ENCODE measurements at places on chromosomes 2 and 18.

- no peak for DNase-seq
Observed at GRCh38 chr18:12049978-12050811, 43.4 kb upstream of the ANKRD62 start.

GRCh38 chr2:36458106-36458505 is 102.5 kb downstream of the CRIM1 start:
- no peak for DNase-seq

DNA sequence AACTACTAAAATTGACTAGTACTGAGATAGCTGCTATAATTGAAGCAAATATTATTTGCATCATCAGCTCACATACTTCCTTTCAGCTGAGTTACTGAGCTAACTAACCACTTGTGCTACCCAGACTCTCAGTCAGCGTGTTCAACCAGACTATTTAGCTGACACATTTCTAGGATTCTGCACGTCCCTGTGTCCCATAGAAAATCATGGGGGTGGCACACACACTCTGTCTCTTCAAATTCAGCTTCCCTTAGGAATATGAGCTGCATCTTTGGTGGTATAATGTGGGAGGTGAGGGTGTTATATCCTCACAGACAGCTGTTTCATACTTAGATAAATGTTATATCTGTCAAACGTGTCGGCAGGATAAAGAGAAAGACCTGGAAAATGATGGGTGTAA is 424.0 kb downstream of the CDH2 start:
- no peak for DNase-seq

GRCh38 chr18:39764873-39765272 is 2190.2 kb upstream of the PIK3C3 start:
- no peak for DNase-seq

- no peak for DNase-seq
Observed at GRCh38 chr2:59296279-59296678, 1055.2 kb upstream of the FANCL start.

DNA sequence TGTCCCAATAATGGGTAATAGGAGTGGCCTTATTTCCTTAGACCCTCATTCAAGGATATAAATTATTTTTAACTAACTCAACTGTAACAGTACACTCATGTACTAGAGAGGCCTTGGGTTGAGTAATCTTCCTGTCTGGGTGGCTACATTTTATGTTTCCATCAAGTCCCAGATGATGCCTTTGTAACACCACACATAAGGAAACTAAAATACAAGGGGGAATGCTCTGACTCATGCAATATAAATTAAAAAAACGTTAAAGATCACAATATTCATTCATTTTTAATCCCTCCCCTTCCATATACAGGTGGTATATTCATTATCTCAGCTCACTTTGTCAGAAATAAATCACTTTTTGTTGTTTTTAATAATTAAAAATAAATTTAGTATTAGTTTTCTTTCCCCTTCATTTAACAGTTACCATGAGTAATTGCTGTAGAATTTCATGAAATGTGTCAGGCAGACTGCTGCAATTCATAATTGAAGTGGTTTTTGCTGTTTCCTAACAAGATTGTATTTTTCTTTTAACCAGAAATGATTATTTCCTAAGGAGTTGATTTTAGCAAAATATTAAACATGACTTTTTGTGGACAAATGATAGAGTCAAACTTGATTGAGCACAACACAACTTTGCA is 1403.6 kb downstream of the SUCLG1 start:
- DNase-seq, result no peak

DNA sequence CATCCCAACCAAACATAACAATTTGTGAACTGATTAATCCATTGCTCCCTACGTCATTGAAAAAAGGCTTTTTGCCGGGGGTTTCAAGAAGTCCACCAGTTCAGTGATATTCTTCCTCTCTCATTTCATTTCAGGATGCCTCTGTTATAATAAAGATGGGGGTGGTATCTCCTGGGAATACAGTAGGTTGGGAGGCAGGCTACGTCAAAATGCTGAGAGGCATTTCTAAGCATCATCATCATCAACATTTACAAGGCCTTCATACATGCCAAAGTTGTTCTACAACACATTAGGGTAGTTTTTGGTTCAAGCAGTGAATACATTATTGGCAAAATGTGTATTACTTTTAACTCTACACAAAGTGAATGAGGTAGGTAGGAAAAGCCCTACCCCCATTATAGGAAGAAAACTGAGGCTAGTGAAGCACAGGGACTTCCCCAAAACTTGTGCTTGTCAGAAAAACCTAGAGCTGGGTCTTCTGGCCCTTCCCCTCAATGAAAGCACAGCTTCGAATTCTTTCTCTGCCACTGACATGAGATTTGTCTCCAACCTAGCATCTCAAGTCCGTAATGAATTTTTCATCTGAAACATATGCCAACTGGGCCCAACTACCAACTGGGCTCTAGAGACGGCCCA is 11.3 kb downstream of the OSR1 start:
- no peak for DNase-seq

All from hindlimb muscle (tissue), 1 donor.